ENCODE measurements at places on chromosomes 1 and 21. TPM values are rescaled to one million over a fixed set of nuclear protein-coding genes. Genes with fewer than 3 reads are reported as not detected.
A peak's percentile ranks its signal among the peaks of the same experiment; 100 is the strongest.

Gene AMY2A
- total RNA-seq: not detected

Gene LCE3D
- total RNA-seq: not detected

Gene ISG20L2
- 61.6 TPM for total RNA-seq

Gene PRDM16
- 0.09 TPM for total RNA-seq

Gene THEM4
- total RNA-seq: 18.6 TPM

Gene MYCL
- total RNA-seq: 0.59 TPM

Gene SLC44A3
- 32.0 TPM for total RNA-seq

Gene GBP1
- 44.9 TPM for total RNA-seq

Gene NPPA
- not detected for total RNA-seq

DNA sequence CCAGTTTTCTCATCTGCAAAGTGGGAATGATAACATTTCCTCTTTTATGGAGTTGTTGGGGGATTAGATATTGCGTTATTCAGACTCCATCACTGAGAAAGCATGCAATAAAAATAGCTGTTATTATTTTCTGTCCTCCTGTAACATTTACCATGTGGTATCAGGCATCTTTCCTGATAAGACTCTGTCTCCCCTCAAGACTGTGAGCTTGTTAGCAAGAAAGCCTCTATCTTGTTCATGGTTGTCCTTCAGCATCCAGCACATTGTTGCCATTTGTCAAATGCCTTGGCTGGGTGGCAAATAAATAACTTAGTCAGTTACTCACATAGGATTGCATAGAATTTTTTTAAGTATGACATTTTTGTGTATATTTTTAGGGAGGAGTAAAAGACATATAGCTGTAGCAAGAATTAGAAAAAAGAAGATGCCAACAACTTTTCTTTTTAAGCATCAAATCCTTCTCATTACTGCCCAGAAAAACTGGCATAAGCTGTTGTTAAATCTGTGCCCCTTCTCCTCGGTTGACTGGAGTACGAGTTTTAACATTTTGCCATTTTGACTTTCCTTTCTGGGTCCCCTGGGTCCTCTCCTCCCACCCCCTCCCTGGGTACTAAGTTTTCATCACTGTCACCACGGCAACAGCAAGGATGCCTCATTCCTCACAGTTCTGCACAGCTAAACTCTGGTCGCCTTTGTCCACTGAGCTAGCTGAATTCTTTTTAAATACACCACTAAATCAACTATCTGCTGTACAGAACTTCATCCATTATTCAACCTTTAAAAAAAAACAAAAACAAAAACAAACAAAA is 1.0 kb upstream of the JAM2 start:
- no peak for DNase-seq

DNA sequence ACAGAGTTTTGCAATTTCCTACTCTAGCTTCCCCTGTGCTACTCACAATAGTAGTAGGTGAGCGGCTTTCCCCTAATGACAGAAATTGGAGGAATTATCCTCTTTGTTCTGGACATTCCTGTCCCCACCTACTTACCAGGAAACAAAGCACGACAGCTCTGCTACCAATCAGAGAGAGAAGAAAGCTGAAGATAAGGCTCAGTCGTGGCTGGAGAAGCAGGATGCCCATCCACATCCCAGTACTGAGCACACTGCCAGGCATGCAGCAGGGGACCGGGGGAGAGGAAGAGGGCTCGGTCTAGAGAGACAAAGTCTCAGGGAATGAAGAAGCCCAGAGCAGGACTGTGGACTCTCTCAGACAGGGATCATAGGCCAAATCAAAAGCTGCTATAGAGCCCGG is 134.1 kb upstream of the KRTAP19-8 start:
- DNase-seq: no peak

- DNase-seq: no peak
Measured at GRCh38 chr1:186030453-186030852, 296.3 kb downstream of the HMCN1 start.

- no peak for DNase-seq
Measured at GRCh38 chr1:22177354-22178003, 34.6 kb upstream of the WNT4 start.

DNA sequence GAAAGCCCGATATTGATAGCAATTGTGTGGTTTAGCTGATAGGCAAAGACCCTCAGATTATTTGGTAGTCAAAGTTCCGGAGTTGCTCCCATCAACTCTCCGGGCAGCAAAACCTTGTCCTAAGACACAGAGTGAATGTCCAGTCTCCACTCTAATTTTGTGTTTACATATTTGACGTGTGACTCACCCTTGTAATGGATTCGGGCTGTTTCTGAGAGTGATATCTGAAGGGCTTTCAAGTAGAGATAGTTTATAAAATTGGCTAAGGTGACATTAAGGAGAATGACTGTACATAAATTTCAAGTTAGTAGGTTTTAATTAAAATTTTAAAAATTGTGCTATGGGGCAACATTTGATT is 154.2 kb downstream of the CNIH3 start:
- no peak for DNase-seq

DNA sequence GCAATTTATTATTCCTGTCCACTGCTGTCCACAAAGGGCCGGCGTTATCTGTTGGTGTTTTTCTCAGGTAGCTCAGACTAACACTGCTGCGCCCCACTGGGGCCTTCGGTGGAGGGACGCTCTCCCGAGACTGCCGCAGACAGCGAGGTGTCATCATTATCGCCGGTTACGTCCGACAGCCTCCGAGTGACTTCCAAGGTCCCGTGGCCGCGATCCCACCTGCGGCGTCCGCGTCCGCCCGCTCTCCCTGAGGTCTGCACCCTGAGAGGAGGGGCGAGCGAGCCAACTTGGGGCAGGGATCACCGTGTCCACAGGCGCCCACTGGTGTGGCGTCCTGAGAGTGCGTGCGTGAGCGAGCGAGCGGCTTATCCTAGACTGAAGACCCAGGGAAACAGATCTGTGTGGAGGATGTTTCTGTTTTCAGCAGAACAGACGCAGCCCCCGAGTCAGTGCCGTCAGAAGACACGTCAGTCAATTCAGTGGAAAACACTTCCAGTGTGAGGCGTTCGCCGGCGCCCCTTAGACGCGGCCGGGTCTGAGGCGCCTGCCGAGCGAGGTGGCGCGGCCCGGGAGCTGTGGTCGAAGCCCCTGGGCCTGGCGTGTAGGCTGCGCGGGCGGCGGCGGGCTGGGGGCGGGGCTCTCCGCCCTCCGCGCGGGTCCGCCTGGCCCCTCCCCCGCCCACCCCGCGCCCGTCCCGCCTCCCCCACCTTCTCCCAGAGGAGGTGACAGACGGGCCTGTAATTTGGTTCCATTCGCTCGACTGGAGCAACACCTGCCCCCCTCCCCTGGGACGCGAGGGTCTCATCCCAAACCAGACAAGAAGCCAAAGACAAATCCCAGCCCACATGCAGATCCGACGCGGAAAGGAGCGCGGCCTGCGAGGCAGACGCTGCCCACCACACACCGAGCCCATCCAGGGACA is 12.6 kb downstream of the NHLH2 start:
- DNase-seq: no peak

- DNase-seq: peak; percentile 32
Measured at GRCh38 chr1:46517932-46518498, 28.4 kb downstream of the DMBX1 start.

DNA sequence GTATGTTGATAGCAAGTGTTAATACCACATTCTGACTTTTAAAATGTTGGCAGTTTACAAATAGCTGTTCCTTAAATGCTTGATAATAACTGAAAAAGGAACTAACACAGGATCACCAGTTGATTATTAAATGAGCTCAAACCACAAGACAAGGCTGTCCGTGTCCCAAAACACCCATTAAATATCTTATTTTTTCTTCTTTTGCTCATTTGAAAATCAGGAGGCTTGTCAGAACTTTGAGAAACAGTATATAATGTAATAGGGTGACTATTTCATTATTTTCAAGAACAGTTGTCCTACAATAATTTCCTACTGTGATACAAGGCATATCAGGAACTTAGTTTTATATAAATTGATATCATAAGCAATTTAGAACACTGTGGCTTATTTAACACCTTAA is 2.7 kb downstream of the CDKN2C start:
- DNase-seq: no peak

DNA sequence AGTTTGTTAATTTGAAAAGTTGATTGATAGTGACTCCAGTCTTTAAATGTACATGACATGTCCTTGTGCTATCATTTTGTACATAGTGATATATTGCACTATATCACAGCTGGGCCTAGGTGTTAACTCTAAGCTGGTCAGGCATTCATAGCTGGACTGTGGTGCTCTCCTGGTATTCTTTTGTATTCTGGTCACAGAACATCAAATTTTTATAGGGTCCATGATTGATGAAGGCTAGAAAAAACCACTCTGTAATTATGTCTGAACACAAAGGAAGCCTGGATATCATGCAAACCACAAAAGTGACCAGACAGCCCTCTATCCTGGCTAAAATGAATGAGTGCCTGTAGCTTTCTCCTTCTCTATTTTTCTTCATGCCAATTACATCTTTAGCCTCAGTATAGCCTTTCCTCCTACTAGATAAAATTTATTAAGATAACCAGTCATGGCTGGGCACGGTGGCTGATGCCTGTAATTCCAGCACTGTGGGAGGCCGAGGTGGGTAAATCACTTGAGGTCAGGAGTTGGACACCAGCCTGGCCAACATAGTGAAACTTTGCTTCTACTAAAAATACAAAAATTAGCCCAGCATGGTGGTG is 134.9 kb upstream of the B3GALT2 start:
- DNase-seq: no peak

DNA sequence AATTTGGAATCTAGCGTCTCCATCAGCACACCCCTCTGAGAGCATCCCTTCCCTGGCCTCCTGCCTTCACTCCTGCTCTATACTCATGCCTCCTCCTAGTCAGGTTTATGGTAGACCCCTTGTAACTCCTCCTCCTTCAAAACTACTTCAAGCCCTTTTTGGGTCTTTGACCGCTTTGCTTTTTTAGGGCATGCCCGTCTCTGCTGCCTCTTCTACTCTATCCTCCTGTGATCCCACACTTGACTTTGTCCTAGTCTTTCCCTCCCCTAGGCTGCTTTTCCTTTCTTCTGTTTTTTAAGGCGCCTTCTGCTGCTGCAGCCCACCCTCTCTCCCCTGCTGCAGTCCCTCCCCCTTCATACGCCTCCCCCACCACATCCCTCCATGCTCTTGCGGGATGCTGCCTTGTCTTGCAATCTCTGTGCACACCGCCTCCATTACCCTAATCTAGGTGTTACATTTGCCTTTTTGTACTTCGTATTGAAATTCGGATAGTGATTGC is 1.5 kb downstream of the SNX27 start:
- no peak for DNase-seq

DNA sequence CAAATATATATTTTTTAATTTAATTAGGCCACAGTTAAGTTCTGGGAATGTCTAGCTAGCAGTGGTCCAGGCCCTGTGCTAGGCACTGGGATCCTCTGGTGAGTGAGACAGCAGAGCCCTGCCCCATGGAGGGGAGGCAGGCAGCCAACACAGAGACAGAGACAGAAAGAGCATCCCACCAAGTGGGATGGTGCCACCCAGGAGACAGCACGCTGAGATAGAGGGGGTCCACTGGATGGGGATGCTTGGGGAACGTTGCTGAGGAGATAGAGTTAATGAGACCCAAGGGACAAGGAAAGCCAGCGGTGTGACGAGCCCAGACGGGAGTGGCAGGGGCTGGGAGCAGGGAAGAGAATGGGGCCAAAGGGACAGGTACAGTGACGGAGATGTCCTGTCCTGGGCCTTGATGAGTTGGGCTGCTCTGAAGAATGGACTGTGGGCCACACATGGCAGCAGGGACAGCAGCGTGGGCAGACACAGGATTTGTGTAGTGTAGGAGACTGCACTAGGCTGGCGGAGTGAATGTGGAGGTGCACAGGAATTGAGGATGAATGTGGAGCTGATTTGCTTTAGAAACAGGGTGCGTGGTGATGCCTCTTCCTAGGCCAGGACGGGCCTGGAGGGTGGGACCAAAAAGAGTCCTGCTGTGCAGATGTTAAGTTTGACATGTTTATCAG is 22.8 kb downstream of the RAB4A start:
- no peak for DNase-seq

GRCh38 chr1:196143602-196144342 is 464.5 kb downstream of the KCNT2 start:
- peak; percentile 4 for DNase-seq

- no peak for DNase-seq
Measured at GRCh38 chr1:17596186-17596585, 56.7 kb downstream of the ARHGEF10L start.

GRCh38 chr1:94079080-94079940 is 41.6 kb downstream of the ABCA4 start:
- no peak for DNase-seq

GRCh38 chr1:89815611-89816010 is 5.2 kb upstream of the LRRC8D start:
- DNase-seq: no peak

DNA sequence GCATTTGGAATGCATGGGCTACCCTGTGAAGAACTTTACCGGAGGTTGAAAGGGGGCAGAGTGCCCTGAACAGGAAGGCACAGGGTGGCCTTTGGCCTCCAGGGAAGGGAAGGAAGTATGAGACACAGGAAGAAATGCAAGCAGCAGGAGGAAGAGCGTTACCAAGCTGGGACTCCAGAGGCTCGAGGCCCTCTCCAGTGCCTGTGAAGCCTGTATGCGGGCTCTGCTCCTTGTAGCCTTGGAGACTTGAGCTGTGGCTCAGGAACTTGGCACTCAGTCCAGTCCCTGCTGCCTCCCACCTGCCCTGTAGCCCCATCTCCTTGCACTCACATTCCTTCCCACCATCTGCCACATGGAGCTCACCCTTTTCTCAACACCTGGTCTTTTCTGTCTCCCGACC is 33.5 kb upstream of the RNF19B start:
- DNase-seq: no peak

- DNase-seq: peak; percentile 47
Measured at GRCh38 chr21:41707231-41707959, 59.5 kb downstream of the RIPK4 start.

DNA sequence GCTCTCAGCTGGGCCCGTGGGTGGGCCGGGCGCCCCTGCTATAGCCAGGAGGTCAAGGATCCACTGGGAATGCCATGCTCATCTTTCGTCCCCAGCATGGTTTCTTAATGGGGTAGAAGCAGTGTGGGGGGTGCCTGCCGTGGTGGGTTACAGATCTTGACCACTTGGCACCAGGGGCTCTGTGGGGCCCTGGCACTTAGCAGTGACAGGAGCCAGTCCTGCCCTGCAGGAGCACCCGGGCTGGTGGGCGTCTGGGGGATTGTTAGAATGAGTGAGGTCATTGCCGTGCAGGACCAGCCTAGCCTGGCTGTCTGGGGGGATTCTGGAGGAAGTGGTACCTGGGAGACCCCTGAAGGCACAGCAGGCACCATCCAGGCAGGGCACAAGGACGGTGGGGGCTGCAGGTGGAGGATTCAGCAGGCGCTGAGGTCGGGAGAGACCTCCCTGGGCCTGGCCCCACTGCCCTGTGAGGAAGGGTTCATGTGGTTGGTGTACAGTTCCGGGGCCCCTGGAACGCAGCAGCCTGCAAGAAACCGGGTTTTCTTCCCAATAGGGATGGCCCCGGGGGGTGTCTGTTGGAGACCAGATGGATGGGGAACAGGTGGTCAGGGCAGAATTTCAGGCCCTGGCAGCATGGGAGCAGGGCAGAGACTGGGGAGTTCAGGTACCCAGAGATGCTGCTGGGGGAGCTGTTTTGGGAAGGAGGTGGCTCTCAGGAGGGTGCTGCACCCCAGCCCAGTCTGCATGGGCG is 4.8 kb downstream of the AIRE start:
- no peak for DNase-seq
